Activated CD8-positive, alpha-beta T cell treated with anti-CD3 and anti-CD28 coated beads, Interleukin-2, amount 10 ng/mL, durations not matched to agents 7 days and 5 days (primary cell): ENCODE measurements at places on chromosomes 1 and 21. TPM values are rescaled to one million over a fixed set of nuclear protein-coding genes. Genes with fewer than 3 reads are reported as not detected.

GRCh38 chr1:64167176-64167575 lies 36.2 kb upstream of the UBE2U start:
- DNase-seq: no peak

- DNase-seq: no peak
These were observed 101.0 kb upstream of the CASZ1 start for GRCh38 chr1:10897321-10897980.

SPRR2F gene
- not detected for total RNA-seq

DNA sequence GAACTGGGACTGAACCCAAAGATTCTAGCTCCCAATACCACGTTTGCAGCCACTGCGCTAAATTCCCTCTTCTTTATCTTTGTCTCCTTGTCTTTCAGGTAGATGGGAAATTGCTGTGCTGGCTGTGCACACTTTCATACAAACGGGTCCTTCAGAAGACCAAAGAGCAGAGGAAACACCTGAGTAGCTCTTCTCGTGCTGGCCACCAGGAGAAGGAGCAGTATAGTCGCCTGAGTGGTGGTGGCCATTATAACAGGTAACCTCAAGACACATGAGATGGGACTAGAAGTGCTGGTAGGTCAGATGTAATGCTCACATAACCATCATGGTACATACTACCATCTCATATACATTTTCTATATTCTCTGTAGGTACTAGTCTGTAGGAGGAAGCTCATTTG lies 18.8 kb downstream of the FAM76A start:
- DNase-seq: no peak

RBBP4 gene
- total RNA-seq: 298 TPM

- DNase-seq: no peak
These were observed 6.9 kb downstream of the SLC26A9 start for GRCh38 chr1:205936311-205936710.

PLPPR5 gene
- total RNA-seq: not detected

DNA sequence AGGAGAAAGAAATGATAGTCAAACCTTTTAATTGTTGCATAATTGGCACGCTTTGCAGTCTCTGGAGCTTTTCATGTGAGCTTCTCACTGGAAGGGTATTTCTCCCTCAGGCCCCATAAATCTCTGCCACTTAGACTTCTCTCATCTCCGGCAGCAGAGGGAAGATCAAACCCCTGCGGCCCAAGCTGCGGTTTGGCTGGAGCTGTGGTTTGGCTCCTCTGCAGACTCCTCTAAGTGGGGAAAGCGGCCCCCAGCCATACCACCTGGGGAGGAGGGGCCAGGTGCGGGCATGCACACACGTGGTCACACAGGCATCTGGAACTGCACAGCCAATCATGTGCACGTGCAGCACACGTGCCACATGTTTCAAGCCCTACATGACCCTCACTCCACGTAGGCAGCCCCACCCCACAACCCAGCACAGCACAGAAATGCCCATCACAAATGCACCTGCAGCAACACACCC lies 58.3 kb downstream of the UBE2T start:
- peak; percentile 44 for DNase-seq

EFNA1 gene
- total RNA-seq: not detected

ID3 gene
- total RNA-seq: 34.4 TPM

- no peak for DNase-seq
These were observed 658.6 kb upstream of the CAMK1G start for GRCh38 chr1:208924928-208925327.

- DNase-seq: no peak
These were observed 33.4 kb downstream of the DOCK7 start for GRCh38 chr1:62654744-62655143.

GRCh38 chr21:46110499-46111192 lies 12.7 kb downstream of the COL6A2 start:
- no peak for DNase-seq
